ENCODE measurements at places on chromosomes 3 and 15.

- DNase-seq: no peak
Measured at GRCh38 chr3:151733613-151734012, at the start of gene AADACL2. AADACL2 (plus strand) TSS chr3:151733927; CDS start chr3:151734036, 109 bp downstream.

DNA sequence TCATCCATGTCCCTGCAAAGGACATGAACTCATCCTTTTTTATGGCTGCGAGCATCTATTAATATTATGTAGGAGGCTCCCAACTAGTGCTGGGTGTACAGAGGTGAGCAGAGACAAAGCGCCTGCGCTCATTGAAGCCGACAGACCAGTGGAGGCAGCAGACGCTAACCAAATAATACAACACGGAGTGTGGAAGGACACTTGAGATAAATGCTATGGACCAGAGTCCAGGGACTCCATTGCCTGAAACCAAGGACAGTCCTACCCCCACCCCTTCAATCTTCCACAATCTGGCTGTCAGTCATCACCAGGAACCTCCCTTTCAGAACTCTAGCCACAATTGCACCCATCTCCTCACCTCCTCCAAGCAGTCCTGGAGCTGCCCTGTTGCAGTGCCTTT is 41.5 kb downstream of the KLHL6 start:
- DNase-seq: no peak

- DNase-seq: no peak
Measured at GRCh38 chr3:172659246-172660002, 51.4 kb downstream of the NCEH1 start.

GRCh38 chr15:26564361-26564760 is 208.5 kb downstream of the GABRB3 start:
- DNase-seq: no peak

GRCh38 chr15:68592544-68592943 is 13.8 kb downstream of the CORO2B start:
- no peak for DNase-seq

All from activated naive CD8-positive, alpha-beta T cell treated with anti-CD3 and anti-CD28 coated beads, Interleukin-2, amount 50 U/mL, for 16 hours (primary cell).